Activated naive CD8-positive, alpha-beta T cell treated with anti-CD3 and anti-CD28 coated beads, Interleukin-2, amount 10 ng/mL, durations not matched to agents 7 days and 5 days (primary cell): ENCODE measurements at places on chromosomes 16 and 17.
A peak's percentile ranks its signal among the peaks of the same experiment; 100 is the strongest.

DNA sequence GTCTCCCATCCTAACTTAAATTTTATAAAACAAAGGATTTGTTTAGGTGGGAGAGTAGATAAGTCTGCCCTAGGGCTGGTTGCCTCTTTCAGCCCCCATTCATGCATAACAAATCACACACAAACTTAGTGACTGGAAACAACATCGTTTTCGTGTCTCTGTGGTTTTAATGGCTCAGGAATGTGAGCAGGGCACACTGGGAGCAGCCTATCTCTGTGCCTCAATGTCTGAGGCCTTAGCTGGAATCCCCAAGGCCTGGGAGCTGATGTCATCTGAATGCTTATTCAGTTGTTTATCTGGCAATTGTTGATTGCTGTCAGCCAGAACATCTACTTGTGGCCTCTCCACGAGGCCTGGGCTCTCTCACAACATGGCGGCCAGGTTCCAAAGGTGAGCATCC is 101.9 kb upstream of the HSBP1 start:
- DNase-seq, result no peak

GRCh38 chr16:57592591-57593003 is 35.8 kb upstream of the ADGRG1 start:
- DNase-seq, result peak; percentile 81

- no peak for DNase-seq
Observed at GRCh38 chr16:13793841-13794409, 126.0 kb upstream of the ERCC4 start.

- DNase-seq, result peak; percentile 85
Observed at GRCh38 chr17:7857713-7858521, at the start of gene CYB5D1. CYB5D1 (plus strand) TSS chr17:7858003; CDS start chr17:7858135, 132 bp downstream.

GRCh38 chr17:11318207-11318606 is 77.2 kb downstream of the SHISA6 start:
- DNase-seq, result no peak

- DNase-seq, result no peak
Observed at GRCh38 chr17:57985675-57985974, 2.4 kb downstream of the VEZF1 start.

DNA sequence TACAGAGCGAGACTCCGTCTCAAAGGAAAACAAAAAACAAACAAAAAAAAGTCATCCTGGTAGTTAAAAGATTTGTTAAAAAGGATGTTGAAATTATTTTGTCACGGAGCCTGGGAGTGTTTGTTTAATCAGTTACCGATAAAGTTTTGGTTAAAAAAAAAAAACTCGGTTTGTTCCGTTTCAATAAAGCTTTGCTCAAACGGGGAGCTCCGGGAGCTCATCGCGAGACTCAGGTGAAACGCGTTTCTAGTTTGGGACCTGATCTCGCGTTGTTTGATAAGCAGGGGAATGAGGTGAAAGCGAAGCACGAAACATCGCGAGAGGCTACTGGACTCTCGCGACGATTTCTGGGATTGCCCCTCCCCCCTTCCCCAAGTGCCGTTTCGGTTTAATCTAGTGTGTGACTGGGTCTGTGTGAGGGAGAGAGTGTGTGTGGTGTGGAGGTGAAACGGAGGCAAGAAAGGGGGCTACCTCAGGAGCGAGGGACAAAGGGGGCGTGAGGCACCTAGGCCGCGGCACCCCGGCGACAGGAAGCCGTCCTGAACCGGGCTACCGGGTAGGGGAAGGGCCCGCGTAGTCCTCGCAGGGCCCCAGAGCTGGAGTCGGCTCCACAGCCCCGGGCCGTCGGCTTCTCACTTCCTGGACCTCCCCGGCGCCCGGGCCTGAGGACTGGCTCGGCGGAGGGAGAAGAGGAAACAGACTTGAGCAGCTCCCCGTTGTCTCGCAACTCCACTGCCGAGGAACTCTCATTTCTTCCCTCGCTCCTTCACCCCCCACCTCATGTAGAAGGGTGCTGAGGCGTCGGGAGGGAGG is at the start of gene CDK12:
Gene CDK12 (plus strand): TSS at position 374 of the 813 bp plus-strand sequence. CDS start 586 bp downstream, outside the sequence.
- DNase-seq, result peak; percentile 90

DNA sequence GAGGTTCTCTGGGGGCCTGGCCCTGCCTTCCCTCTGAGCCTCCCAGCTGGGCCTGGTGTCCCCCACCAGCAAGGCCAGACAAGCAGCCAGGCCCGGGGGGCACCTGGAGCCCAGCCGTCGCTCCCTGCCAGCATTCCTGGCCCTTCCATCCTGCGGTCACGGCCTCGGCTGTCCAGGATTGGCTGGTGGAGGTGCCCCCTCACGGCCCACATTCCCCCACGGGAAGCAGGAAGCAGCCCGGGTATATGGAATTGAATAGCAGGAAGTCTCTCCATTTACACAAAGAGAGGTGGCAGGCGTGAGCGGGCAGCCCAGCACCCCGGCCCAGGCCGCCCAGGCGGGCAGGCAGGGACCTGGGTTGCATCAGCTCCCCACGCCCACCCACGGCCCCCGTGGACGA is 14.5 kb downstream of the TRAF7 start:
- no peak for DNase-seq

DNA sequence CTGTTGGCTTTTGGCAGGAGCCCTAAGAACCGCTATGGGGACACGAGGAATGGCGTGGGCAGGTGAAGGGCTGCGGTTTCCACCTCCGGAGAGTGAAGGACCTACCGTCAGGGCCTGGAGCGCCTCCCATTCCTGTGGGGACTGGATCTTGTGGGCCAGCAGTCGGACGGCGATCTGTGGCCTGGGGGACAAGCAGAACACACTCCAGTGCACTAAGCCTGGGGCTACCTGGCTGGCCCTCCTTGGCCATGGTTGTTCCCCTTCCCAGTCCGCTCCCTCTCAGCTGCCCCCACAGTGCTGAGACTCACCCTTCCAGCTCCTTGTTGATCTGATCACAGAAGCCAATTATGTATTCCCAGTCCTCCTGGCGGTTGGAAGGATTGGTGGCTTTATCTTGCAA is 15.0 kb downstream of the GGA3 start:
- DNase-seq, result no peak

DNA sequence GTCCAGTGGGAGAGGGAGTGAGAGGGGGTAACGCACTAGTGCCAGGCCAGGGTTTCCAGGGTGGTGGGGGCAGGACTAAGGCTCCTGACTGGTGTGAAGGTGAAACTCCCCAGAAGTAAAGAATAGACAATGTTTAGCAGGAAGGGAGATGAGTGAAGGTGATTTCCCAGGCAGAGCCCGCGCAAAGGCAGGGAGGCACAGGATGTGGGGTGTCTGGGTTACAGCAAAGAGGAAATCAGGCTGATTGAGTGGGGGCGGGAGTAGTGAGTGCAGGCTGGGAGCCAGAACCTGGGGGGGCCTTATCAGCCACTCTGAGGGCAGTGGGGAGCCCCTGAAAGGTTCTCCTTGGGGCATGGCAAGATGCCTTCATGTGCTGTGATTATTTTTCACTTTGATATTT is 167.5 kb downstream of the UTP18 start:
- DNase-seq, result peak; percentile 61

GRCh38 chr16:55041540-55042234 is 111.0 kb downstream of the IRX5 start:
- no peak for DNase-seq

DNA sequence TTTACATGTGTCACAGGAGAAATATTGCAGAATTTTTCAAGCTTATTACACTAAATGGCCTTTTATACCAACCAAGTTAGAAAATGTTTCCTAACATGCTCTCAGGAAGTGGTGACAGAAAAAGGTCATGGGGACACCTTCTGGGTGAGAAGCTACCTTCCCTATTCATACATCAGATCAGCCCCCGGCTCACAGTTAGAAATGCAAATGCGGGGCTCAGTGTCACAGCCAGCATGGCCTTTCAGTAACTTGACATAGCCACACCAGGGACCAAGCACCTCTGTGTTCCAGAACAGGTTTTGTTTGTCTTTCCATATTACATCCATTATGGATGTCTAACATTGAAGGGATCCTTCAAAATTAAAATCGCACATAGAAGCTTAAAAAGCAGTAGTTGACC is 59.5 kb downstream of the CHD9NB start:
- no peak for DNase-seq

DNA sequence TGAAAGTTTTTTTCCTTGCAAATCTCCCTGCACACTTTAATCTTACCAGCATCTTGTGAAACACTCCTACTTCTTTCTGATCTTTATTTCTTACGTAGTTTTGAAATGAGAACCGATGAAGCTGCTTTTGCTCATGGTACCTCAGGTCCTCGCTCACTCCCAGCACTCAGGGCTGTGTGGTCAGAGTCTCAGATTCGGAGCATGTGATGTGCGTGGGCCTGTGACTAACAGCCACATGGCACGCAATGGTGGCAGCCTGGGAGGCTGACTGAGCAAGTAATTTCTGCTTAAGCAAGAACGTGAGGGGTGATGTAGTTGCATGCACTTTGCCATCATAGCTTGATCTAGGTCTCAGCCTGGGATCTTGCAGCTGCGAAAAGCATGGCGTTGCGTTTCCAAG is 624.3 kb downstream of the MAF start:
- DNase-seq, result no peak

- no peak for DNase-seq
Observed at GRCh38 chr16:3824121-3824795, 56.3 kb downstream of the CREBBP start.

DNA sequence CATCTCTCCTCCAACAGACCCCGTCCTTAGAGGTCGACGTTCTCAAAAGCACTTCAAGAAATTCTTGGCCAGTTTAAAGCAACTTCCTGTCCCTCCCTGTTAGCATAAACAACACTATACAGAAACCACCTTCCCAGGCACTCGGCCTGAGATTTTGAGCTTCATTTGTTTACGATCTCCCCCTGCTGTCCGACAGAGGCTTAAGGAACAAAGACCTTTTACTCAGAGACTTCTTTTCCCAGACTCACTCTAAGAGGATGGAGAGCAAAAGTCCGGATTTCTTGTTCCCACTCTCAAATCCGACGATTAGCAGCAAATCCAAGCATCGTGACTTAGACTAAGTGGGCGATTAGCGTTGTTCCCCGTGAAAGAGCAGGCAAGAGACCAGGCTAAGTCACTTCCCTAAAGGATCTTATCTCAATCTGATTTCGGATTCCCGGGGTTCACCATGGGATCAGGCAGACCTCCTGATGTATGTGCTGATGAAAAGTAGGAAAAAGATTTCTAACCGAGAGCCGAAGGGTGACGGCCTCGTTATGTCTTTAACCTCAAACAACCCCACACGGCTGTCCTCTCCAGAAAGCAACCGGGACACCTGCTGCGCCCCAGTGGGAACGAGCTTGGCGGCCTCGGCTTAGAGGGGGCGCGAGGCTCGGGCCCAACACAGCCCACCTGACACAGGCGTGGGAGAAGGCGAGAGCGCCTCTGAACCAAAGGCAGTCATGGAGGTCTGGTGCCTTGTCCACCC is 598 bp downstream of the INPP5K start:
- no peak for DNase-seq

DNA sequence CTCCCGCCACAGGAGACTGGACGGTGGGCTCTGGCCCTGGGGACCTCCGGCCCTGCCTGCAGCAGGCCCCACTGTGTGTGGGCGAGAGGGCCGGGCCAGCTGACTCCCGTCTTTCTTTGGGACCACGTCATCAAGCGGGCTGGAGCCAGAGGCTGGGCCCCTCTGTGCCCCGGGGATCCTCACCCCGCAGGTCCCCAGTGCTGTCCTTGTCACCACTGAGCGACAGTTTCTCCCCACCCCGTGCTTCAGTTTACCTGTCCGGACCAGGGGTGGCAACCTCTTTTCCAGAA is 181.9 kb upstream of the ZNF469 start:
- DNase-seq, result no peak

DNA sequence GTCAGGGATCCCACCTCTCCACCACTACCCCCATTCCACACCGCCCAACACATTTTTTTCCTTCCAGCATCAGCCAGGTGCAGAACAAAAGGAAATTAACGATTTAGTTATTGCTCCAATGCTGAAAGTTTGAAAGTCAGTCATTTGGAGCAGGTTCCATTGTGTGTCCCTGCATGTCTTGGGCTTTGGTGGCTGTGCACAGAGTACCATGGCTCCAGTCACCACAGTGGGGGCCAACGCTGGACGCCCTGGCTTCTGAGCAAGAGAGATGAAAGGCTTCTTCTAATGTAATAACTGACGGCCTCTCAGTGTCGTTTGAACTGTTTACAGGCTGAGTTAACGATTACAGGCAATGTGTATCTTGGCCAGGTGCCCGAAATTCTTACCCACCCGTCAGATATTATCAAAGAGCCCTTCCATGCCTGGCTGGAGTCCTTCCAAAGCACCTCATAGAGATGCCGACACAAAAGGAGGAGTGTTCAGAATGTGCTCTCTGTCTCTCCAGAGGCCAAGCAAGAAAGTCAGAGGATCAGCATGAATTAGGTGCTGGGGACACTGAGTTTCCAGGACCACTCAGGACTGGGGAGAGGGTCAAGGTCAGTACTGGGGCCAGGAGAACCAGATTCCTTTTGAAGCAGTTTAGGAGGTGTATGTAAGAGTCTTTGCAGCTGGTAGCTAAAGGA is 25.9 kb downstream of the RNF43 start:
- no peak for DNase-seq

- DNase-seq, result peak; percentile 7
Observed at GRCh38 chr17:2108170-2108569, 53.3 kb downstream of the HIC1 start.

- DNase-seq, result no peak
Observed at GRCh38 chr17:42142371-42142896, 12.4 kb downstream of the RAB5C start.

- DNase-seq, result no peak
Observed at GRCh38 chr17:39222151-39222550, 3.6 kb downstream of the STAC2 start.

GRCh38 chr17:8001976-8002720 is at the start of gene GUCY2D:
GUCY2D (plus strand) TSS chr17:8002615; CDS start chr17:8003048, 433 bp downstream.
- DNase-seq, result no peak

DNA sequence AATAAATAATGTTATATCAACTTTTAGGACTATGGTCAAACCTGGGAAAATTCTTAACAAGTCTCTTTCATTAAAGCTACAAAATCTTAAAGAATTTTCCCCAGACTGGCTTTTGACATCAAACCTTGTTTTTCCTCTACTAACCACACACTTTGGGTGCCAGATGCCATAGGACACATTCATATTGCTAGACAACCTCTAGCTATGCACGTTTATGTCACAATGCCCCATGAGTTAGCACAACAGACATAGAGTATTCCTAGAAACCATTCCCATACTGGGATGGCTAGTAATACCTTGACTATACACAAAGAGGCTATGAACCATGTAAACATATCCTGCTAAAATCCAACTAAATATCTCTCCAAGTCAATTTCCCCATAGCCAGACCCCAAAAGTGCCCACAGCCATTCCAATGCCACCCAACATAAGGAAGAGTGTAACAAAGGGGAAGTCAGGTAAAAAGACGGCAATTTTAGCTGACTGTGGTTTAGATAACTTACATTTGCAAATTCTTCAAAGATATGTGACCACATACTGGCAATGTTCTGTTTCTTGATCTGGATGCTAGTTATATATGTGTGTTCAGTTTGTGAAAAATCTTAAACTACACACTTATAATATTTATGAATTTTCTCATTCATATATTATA is 23.4 kb downstream of the SMURF2 start:
- no peak for DNase-seq
